ENCODE measurements at places on chromosomes 7 and 10.

- no peak for DNase-seq
Measured at GRCh38 chr10:34717429-34717828, 97.7 kb downstream of the PARD3 start.

- no peak for DNase-seq
Measured at GRCh38 chr10:59852670-59853069, 53.7 kb downstream of the CCDC6 start.

GRCh38 chr7:1698951-1699350 is 28.9 kb downstream of the ELFN1 start:
- DNase-seq: no peak

DNA sequence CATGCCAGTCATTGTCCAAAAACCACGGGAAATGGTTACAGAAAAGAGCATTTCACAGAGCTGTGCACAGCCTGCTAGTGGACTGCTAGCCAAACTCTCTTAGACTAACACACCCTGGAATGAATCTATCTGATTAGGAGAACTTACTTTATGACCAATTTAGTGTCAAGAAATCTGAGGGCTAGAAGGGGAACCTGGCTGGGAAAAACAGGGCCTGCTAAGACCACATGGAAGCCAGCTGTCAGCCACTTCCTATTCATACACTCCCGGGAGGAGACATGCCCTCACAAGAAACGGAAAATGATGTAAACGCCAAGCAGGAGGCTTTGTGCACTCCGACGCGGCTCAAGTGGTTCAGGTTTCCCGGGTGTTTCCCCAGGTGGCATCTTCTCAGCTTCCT is 54.8 kb downstream of the MPP7 start:
- no peak for DNase-seq

DNA sequence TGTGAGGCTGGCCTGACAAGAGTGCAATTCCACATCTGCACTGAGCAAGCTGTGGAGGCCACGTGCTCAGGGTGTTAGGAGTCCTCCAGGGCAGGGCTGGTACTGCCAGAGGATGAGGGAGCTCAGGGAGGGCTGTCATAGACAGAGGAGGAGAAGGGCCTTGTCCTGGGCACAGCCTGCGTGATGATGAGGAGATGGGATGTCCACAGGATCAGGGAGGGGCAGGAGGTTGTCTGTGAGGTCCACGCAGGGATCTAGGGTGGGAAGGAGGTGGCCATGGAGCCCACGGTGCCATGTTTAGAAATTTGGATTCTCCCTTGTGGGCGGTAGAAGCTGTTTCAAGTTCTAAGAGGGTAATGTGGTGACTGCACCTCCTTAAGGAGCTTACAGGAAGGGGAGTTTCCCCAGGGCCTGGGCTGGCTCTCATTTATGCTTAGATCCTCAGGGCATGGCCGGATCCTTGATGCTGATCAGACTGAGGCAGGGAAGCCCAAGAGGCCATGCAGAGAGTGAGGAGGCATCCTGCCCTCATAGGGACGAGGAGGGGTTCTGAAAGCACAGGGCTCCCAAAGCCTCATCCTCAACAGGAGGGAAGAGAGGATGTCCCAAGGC is 30.3 kb downstream of the CHAT start:
- DNase-seq: no peak

Data from NCI-H1436 (cell line).